ENCODE measurements at places on chromosomes 5 and 9.

GRCh38 chr9:135612437-135612836 is 26.9 kb downstream of the GLT6D1 start:
- no peak for DNase-seq

GRCh38 chr9:12329623-12329985 is 363.6 kb upstream of the TYRP1 start:
- no peak for DNase-seq

DNA sequence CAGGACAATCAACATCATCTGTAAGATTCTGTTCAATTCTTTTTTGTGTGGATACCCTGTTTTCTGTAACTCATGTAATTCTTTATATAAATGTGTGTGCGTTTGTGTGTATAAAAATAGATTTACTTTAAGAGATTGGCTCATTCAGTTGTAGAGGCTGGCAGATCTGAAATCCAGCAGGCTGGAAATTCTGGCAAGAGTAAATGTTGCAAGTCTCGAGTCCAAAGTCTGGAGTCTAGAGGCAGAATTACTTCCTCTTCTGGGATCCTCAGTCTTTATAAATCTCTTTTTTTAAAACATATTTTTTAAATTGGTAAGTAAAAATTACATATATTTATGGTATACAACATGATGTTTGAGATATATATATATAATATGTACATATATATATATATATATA is 202.1 kb upstream of the TMEM161B start:
- DNase-seq = no peak

DNA sequence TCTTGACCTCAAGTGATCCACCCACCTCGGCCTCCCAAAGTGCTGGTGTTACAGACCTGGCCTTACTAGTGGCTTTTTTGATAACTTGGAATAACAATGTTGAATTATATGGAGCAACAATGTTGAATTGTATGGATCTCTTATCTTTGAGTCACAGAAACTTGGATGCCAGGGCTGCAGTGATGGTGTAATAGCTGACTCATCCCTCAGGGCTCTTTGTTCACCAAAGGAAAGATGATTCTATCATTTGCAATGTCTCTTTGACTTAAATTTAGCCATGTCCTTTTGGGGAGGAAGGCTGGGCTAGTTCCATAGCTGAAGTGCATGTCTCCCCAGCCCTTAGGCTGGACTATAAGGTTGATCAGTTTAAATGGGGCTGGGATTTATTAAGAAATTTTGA is 172.3 kb downstream of the PDZD2 start:
- no peak for DNase-seq

- DNase-seq = no peak
These were observed 31.4 kb downstream of the SRFBP1 start for GRCh38 chr5:121993191-121993590.

DNA sequence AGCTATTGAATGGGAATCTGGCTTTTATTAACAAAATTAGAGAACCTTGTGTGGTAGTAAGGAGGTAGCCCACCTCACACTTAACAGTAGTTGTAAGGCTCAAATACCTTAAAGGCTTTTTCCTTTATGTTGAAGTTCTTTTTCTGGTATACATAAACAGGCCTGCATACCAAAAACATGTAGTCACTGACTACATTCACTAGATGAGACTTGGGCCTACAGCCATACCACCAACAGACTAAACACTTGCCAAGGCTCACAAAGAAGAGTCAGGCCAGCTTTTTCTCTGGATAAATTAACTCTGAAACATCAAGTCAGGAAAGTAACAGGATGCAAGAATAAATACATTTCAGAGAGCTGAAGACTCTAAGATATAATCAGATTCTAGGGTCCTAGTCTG is 78.6 kb upstream of the MPDZ start:
- no peak for DNase-seq

DNA sequence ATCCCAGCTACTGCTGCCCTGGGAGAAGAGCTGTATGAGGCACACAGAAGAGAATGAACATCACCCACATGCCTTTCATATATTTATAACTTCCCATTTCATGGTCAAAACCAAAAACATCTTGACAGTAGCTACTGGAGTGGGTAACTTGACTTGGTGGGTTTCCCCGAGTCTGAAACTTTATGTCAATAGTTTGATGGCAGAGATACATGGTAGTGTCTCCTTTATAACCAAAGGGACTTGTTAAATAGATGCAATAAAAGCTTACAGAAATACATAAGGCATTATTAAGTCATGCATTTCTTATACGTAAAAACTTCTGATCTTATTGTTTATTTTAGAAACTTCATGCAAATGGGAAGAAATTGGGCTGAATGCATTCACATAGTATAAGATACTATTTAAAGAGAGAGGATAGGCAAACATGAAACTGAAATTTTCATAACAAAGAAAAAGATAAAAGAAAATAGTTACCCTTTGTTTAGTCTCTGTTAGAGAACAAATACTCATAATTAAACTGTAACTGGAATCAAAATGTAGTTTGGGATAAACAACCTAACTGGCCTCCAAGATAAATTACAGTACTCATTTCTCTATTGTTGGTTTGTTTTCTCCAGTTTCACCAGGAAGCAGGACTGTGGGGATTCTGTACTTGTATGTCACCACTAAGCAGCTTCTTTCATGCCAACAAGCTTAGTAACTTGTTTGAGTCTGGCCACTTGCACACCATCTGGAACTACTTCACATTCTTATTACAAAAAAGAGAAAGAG is 459.3 kb upstream of the MEF2C start:
- DNase-seq = no peak

DNA sequence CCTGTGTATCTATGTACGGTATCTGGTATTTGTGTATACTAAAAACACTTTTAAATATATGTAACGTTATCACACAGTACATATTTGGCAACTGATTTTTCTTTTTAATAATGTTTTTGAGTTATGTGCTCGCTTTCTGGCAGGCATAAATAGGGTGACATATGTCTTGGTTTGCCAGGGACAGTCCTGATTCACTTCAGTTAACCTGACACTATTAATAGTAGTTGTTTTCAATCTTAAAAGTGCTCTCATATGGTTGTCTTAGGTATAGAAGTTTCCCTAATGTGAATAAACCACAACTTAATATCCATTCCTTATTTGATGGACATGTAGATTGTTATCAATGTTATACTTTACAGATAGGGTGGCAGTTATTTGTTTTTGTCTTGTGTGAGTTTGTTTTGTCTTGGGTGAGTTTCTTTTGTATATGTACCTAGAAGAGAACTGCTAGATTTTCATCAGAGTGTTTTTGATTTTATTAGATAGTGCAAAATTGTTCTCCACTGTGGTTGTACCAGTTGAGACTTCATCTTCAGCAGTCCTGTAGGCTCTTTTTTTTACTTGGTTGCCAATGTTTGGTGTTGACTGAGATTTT is 7.9 kb downstream of the G3BP1 start:
- no peak for DNase-seq

GRCh38 chr5:155839251-155840037 is 487.5 kb upstream of the SGCD start:
- no peak for DNase-seq

- DNase-seq = no peak
These were observed 23.0 kb upstream of the MEIKIN start for GRCh38 chr5:131968396-131968954.

DNA sequence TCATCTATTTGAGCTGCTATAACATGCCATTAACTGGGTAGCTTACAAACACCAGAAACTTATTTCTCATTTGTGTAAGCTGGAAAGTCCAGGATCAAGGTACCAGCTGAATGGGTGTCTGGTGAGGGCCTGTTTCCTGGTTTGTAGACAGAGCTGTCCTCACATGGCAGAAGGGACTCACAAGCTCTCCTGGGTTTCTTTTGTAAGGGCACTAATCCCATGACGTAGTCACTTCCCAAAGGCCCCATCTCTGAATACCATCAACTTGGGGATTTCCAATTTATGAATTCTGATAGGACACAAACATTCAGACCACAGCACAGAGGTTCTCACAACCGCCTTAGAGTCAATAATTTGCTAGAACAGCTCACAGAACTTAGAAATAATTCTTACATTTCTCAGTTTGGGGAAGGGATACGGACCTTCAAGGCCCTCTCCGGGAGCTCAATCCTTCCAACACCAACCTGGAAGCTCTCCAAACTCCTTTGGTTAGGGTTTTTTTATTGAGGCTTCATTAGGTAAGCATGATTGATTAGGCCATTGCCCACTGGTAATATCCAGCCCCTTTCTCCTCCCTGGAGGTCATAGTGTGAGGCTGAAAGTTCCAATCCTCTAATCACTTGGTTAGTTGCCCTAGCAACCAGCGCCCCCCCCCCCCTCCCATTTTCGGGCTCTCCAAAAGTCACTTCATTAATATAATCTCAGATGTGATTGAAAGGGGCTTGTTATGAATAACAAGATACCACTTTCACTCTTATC is 7.6 kb upstream of the DNAJA1 start:
- DNase-seq = no peak

GRCh38 chr5:132096904-132097303 is 23.3 kb downstream of the CSF2 start:
- DNase-seq = no peak

DNA sequence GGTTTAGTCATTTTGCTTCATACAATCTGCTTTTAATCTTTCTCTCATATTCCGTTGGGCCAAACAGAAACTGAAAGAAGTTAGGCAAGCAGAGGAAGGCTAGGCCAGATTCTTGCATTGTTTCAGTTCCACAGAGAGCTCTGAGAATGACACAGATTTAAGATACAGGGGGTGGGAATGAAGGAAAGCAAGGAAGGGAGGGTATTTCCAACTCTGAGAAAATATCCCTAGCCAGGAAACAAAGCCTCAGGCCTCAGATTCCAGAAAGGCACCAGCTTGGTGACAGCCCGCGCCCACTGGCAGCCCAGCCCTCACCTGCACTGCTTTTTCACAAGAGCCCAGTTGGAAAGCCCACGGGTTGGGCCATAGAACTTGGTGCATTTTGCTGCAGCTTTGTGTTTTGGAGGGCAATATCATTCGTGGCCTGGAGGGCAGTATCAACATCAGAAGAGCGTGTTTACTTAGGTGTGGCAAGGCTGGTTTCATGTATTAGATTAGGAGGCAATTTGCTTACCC is 63.5 kb downstream of the ENC1 start:
- peak; percentile 30 for DNase-seq

- no peak for DNase-seq
These were observed 169.3 kb downstream of the NTRK2 start for GRCh38 chr9:84838879-84839278.

- no peak for DNase-seq
These were observed 8.4 kb upstream of the FAM81B start for GRCh38 chr5:95382801-95383200.

GRCh38 chr5:115815693-115816225 is 700 bp downstream of the CDO1 start:
- no peak for DNase-seq

DNA sequence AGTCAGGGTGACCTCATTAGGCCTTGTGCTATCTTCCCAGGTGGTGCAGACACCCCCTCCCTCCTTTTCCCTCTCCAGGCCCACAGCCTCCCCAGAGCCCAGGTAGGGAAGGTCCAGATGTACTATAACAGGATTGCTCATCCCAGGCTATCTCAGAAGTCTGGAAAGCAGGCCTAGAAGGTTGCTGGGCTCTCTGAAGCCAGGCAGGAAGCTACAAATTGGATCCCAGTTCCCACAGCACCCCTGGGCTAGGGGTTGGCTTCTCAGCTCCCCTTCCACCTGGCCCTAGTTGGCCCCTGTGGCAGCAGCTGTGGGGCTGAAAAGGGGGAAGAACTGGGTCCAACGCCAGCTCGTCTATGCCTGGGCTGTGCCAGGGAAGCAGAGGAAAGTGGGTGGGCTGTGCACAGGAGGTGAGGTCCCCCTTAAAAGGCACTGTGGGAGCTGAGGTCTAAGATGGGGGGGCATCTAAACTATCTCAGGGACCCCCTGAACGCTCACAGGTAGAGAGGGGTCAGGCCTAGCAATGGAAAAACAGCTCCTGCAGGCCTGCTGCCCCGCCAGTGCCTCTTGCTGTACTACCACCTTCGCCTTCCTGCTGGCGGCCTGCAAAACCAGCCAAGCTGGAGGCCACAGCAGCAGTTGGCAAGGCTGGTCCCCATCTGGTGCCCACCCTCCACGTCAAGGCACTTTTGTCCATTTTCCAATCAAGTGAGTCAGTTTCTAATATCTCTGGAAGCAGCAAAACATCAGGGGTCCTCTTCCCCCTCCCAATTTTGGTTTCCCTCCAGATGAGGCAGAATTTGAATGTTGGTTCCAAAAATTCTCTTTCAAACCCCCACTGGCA is 13.3 kb upstream of the PSMD5 start:
- no peak for DNase-seq

DNA sequence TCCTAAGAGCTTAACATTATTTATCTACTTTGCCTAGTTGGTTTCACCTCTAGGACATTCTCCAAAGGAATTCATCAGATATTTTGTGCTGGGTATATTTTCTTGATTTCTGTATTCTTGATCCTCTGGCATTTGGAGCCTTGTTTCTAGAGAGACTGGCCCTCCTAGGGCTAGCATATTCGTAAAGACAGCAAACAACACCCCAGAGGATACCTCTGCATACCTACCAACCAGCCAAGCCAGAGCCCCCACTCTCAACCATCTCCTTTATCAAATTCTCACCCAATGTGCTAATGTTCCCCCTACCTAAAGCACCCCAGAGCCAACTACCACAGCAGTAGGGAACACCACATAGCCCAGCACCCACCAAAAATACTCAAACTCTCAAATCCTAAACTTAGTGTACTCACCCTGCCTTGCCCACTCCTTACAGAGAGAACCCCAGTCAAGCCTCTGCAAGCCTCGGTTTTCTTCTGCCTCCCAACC is 149.5 kb downstream of the SEMA5A start:
- no peak for DNase-seq

DNA sequence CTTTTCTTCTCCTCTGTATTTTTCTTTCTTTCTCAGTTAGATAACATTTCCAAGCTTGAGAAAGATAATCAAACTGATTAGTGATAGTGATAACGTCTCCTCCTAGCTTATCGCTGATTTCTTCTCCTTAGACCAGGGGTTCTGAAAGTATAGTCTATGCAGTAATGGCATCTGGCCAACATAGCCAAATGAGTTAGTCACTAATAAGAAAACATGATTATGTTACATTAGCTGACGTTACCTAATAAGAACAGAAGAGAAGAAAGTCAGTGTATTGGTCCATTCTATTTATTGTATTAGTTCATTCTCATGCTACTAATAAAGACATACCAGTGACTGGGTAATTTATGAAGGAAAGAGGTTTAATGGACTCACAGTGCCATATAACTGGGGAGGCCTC is 111.2 kb downstream of the STRBP start:
- DNase-seq = no peak
